ENCODE measurements at places on chromosomes 5 and 9.

- DNase-seq, result no peak
These were observed 114.2 kb downstream of the SEMA5A start for GRCh38 chr5:9431496-9432258.

- no peak for DNase-seq
These were observed 229.9 kb downstream of the DOCK8 start for GRCh38 chr9:444528-444927.

GRCh38 chr9:89878687-89879086 lies 273.9 kb downstream of the GADD45G start:
- DNase-seq, result no peak

GRCh38 chr9:84959339-84959738 lies 289.8 kb downstream of the NTRK2 start:
- no peak for DNase-seq

- DNase-seq, result no peak
These were observed 561.2 kb upstream of the SEMA6A start for GRCh38 chr5:117135851-117136250.

DNA sequence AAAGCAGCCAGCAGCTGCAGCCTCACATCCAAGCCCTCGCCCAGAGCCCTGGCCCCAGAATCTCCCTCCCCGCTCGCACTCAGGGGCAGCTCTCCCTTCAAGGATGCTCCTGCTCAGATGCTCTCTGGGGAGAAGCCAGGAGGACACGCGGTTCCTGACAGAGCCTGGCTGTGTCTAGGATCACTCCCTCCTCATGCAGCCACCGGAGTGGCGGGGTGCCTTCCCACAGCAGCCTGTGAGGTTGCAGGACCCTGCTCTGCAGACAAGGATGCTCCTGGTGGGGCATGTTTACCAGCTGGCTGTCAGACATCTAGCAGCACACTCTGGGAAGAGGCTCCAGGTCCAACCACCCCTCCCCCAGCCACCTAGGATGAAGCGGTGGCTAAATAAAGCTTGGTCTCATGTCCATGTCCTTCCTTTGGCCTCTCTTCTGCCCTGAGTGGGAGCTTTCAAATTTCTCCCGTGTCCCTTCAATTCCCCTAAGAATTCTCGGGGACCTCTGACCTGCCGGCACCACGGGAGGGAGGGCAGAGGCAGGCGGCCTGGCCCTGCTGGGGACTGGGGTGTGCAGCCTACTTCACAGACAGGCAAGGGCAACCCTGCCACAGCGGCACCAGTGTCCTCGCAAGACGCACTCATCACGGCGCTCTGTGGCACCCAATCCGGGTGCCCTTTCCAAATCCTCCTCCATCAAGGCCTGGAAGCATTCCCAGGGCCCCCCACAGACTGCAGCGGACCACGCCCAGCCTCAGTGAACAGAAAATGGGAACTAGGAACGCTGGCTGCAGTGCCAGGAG lies 88.3 kb upstream of the SARDH start:
- DNase-seq, result no peak

All from stimulated activated CD4-positive, alpha-beta T cell treated with anti-CD3 and anti-CD28 coated beads, Interleukin-1b, Interleukin-23, amount 100 ng/mL, for 4 hours (primary cell).